ENCODE measurements at places on chromosomes 4 and X. TPM values are rescaled to one million over a fixed set of nuclear protein-coding genes. Genes with fewer than 3 reads are reported as not detected.

GRCh38 chrX:131762802-131763234, 218.9 kb downstream of the OR13H1 start:
- no peak for DNase-seq
- no peaks in the 10 kb centered on the region for H3K4me1 ChIP-seq
- no peaks in the 10 kb centered on the region for H3K27me3 ChIP-seq
- peak overlapping the region; percentile 60 for H3K4me3 ChIP-seq
- peak overlapping the region; percentile 43 for H3K27ac ChIP-seq

The ENPP6 gene
- total RNA-seq = not detected

- no peaks in the 10 kb centered on the region for H3K4me1 ChIP-seq
- no peaks in the 10 kb centered on the region for H3K36me3 ChIP-seq
- H3K27ac ChIP-seq = no peak overlapping the region
- no peaks in the 10 kb centered on the region for H3K27me3 ChIP-seq
- no peak for DNase-seq
Measured at GRCh38 chr4:141216002-141216761, 4.5 kb upstream of the ZNF330 start.

- no peak for DNase-seq
- H3K36me3 ChIP-seq = no peaks in the 10 kb centered on the region
- no peaks in the 10 kb centered on the region for H3K27me3 ChIP-seq
- H3K27ac ChIP-seq = no peak overlapping the region
- no peak overlapping the region for H3K4me3 ChIP-seq
Measured at GRCh38 chr4:4332529-4332928, 42.5 kb downstream of the ZBTB49 start.

DNA sequence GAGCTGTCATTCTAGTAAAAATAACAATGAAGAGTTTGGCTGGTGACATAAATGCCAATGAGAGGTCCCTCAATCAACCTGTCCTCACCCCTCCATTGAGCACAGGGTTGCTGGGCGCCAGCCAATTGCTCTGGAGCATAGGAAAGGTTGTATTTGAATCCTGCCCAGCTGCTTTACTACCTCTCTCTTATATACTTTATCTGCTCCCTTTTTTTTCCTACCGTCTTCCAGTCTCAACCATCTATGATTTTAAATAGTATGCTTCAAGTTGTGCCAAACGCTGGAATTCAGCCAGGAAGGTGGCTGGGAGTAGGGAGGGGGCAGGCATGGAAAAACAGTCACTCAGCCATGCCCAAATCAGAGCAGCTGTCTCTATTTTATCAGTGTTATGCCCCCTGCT, 153.8 kb downstream of the NR3C2 start:
- H3K27ac ChIP-seq = no peak overlapping the region
- H3K36me3 ChIP-seq = no peaks in the 10 kb centered on the region
- H3K27me3 ChIP-seq = no peaks in the 10 kb centered on the region

- no peak overlapping the region for H3K27ac ChIP-seq
- no peak for DNase-seq
- H3K4me3 ChIP-seq = no peak overlapping the region
- no peaks in the 10 kb centered on the region for H3K4me1 ChIP-seq
- no peaks in the 10 kb centered on the region for H3K27me3 ChIP-seq
- no peaks in the 10 kb centered on the region for H3K36me3 ChIP-seq
Measured at GRCh38 chr4:120466429-120466828, 399.8 kb upstream of the MAD2L1 start.

The TRIM2 gene
- total RNA-seq = 33.3 TPM

- DNase-seq = peak; percentile 88
- H3K36me3 ChIP-seq = no peaks in the 10 kb centered on the region
- peak within 1 kb of the TSS; percentile 99 for H3K4me3 ChIP-seq
- peak within 1 kb of the TSS; percentile 92 for H3K27ac ChIP-seq
- peaks cover 22% of the 10 kb centered on the region for H3K4me1 ChIP-seq
Measured at GRCh38 chr4:158768555-158769174, at the start of gene FNIP2. TSS of gene FNIP2 (plus strand) at chr4:158769026. CDS start at chr4:158769213, 187 bp downstream.

DNA sequence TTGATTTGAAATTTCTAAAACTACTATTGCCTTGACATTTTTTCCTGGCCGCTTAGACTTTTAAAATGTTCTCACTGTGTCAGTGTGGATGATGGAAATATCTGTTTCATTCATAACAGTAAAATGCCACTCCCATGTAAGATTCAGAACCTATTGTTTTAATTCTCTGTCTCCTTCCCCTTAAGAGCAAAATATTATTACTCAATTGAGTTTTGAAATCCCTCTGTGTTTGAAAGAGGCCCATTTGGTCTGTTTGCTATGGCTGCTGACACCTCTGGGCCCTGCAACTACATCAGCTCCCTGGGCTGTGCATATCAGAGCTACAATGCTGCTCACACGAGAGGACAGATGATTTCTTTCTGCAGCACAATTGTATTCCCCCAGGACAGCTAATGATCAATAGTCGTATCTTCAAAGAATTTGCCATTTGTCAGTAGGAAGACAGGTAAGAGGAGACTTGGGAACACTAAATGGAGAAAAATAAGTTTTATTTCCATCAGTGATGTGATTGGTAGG, 388.0 kb upstream of the GALNT7 start:
- H3K4me1 ChIP-seq = no peaks in the 10 kb centered on the region
- H3K27ac ChIP-seq = no peak overlapping the region
- DNase-seq = no peak
- no peak overlapping the region for H3K4me3 ChIP-seq

The TMSB15C gene
- total RNA-seq = 0.11 TPM

The SMIM14 gene
- total RNA-seq = 48.2 TPM

DNA sequence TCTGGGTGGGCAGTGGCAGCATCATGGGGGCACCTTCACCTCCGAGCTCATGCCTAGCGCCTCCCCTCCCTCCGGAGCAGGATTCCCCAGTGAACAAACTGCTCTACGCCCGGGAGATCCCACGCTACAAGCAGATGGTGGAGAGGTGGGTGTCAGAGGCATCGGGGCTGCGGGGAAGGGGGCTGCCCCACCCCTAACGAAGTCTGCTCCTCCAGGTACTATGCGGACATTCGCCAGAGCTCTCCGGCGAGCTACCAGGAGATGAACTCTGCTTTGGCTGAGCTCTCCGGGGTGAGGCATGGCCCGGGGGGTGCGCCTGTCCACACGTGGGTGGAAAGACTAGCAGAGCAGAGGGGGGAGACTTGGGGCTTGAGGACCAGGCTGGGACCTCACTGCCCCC, 2.7 kb upstream of the SRPK3 start:
- no peaks in the 10 kb centered on the region for H3K36me3 ChIP-seq
- DNase-seq = no peak
- no peaks in the 10 kb centered on the region for H3K4me1 ChIP-seq
- H3K4me3 ChIP-seq = no peak overlapping the region
- no peaks in the 10 kb centered on the region for H3K27me3 ChIP-seq
- H3K27ac ChIP-seq = no peak overlapping the region

The AR gene
- total RNA-seq = 16.3 TPM

GRCh38 chrX:134718966-134719317, 60.7 kb upstream of the PLAC1 start:
- H3K36me3 ChIP-seq = no peaks in the 10 kb centered on the region
- H3K4me3 ChIP-seq = no peak overlapping the region
- no peak overlapping the region for H3K27ac ChIP-seq
- H3K27me3 ChIP-seq = no peaks in the 10 kb centered on the region

The SYTL5 gene
- total RNA-seq = not detected

GRCh38 chrX:41198410-41198809, 113.2 kb downstream of the USP9X start:
- H3K4me3 ChIP-seq = no peak overlapping the region
- no peaks in the 10 kb centered on the region for H3K4me1 ChIP-seq
- H3K36me3 ChIP-seq = peaks cover 47% of the 10 kb centered on the region
- H3K27me3 ChIP-seq = no peaks in the 10 kb centered on the region
- H3K27ac ChIP-seq = no peak overlapping the region

- no peak overlapping the region for H3K4me3 ChIP-seq
- DNase-seq = no peak
- H3K27me3 ChIP-seq = no peaks in the 10 kb centered on the region
- no peaks in the 10 kb centered on the region for H3K4me1 ChIP-seq
Measured at GRCh38 chr4:37918653-37919052, 27.8 kb downstream of the TBC1D1 start.

The RS1 gene
- total RNA-seq = not detected

DNA sequence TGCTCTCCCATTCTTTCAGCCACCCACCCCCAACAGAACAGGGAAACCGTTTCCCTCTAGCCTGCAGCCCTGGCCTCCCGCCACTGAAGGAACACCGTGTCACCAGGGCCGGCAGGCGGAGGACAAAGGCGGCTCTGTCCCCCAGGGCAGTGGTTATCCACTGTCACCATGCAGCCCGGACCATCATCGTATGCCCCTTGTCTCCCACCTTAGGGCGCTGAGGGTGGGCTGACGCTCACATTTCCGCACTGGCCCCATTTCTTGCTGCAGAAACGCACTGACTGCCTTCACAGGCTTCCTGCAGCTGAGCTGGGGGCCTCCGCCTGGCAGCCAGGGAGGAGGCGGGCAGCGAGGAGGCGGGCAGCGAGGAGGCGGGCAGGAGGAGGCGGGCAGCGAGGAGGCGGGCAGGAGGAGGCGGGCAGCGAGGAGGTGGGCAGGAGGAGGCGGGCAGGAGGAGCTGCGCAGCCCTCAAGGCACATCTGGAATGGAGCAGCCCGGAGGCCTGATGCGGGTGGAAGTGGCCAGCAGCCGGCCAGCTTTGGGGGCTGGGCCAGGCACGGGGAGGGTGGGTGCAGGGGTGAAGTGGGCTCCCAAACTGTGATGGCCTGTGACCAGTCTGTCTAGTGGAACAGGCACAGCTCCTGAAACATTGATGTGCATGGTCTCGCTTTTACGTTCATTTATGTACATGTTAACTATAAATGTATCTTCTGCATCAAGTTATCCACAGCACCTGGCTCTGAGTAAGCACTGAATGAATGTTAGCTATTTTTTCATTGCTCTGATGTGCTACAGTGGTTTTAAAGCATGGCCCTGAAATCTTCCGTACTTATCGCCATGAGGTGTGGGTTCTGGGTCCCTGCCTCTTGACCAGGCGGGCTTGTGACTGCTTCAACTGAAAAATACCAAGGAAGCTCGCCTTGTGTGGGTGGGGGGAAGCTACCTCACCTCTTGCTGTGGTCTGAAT, 20.6 kb upstream of the KIAA0232 start:
- H3K27me3 ChIP-seq = no peaks in the 10 kb centered on the region
- no peak overlapping the region for H3K27ac ChIP-seq
- no peak overlapping the region for H3K4me3 ChIP-seq
- no peak for DNase-seq

GRCh38 chrX:25015486-25016360, at the start of gene ARX:
TSS of gene ARX (minus strand) at chrX:25015965. CDS start at chrX:25015737, 228 bp downstream.
- H3K27me3 ChIP-seq = peaks cover 25% of the 10 kb centered on the region
- DNase-seq = no peak
- peaks cover 3% of the 10 kb centered on the region for H3K4me1 ChIP-seq
- no peaks in the 10 kb centered on the region for H3K36me3 ChIP-seq

The ZNF185 gene
- total RNA-seq = not detected

GRCh38 chrX:155819966-155820491, 61.1 kb upstream of the VAMP7 start:
- no peak overlapping the region for H3K4me3 ChIP-seq
- no peaks in the 10 kb centered on the region for H3K36me3 ChIP-seq
- DNase-seq = no peak
- no peaks in the 10 kb centered on the region for H3K27me3 ChIP-seq
- H3K4me1 ChIP-seq = no peaks in the 10 kb centered on the region

- no peak overlapping the region for H3K27ac ChIP-seq
- no peaks in the 10 kb centered on the region for H3K27me3 ChIP-seq
- H3K4me1 ChIP-seq = no peaks in the 10 kb centered on the region
- no peaks in the 10 kb centered on the region for H3K36me3 ChIP-seq
- no peak overlapping the region for H3K4me3 ChIP-seq
- no peak for DNase-seq
Measured at GRCh38 chrX:41382714-41383645, 49.0 kb downstream of the DDX3X start.

The CXCL11 gene
- not detected for total RNA-seq

- no peak overlapping the region for H3K4me3 ChIP-seq
- H3K27me3 ChIP-seq = no peaks in the 10 kb centered on the region
- H3K4me1 ChIP-seq = no peaks in the 10 kb centered on the region
- no peaks in the 10 kb centered on the region for H3K36me3 ChIP-seq
- H3K27ac ChIP-seq = no peak overlapping the region
Measured at GRCh38 chrX:3690140-3690539, 23.3 kb downstream of the PRKX start.

The SHROOM4 gene
- 25.3 TPM for total RNA-seq

GRCh38 chr4:138299881-138300280, 57.7 kb upstream of the SLC7A11 start:
- no peaks in the 10 kb centered on the region for H3K27me3 ChIP-seq
- H3K36me3 ChIP-seq = no peaks in the 10 kb centered on the region
- no peak for DNase-seq

DNA sequence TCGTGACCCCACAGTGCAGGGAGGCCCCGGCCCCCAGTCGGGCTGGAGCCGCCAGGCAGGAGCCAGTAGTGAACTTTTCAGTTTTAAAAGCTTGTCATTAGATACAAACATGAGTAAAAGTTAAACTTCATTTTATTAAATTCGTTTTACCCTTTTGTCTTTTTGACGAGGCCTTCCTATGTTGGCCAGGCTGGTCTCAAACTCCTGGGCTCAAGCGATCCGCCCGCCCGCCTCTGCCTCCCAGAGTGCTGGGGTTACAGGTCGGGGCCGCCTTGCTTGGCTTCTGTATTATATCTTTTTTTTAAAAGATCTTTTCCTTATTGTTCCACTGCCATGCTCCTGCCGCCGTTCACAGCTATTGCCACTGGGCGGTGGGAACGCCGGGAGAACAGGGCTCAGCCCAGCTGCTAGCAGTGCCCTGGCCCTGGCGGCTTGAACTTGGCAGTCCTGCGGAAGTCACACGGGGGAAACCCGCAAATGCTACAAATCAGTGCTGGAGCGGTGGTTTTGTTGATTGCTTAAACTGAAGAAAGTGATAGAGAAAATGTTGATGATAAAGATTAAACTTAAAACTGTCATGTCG, 968 bp upstream of the NELFA start:
- no peaks in the 10 kb centered on the region for H3K27me3 ChIP-seq
- H3K4me3 ChIP-seq = peak overlapping the region; percentile 98
- H3K27ac ChIP-seq = peak overlapping the region; percentile 96
- DNase-seq = peak; percentile 79
- H3K36me3 ChIP-seq = no peaks in the 10 kb centered on the region
- H3K4me1 ChIP-seq = peaks cover 2% of the 10 kb centered on the region

The TLR1 gene
- 1.1 TPM for total RNA-seq

- no peaks in the 10 kb centered on the region for H3K4me1 ChIP-seq
- no peaks in the 10 kb centered on the region for H3K36me3 ChIP-seq
- H3K27me3 ChIP-seq = no peaks in the 10 kb centered on the region
- H3K4me3 ChIP-seq = no peak overlapping the region
- H3K27ac ChIP-seq = no peak overlapping the region
Measured at GRCh38 chr4:13344216-13344615, 139.9 kb downstream of the RAB28 start.

The CENPI gene
- not detected for total RNA-seq

The SUPT20HL1 gene
- total RNA-seq = 1.7 TPM

The PAGE2 gene
- total RNA-seq = not detected

The KIAA0232 gene
- 15.9 TPM for total RNA-seq

GRCh38 chr4:52585379-52585778, 73.7 kb downstream of the USP46 start:
- no peak overlapping the region for H3K4me3 ChIP-seq
- no peaks in the 10 kb centered on the region for H3K27me3 ChIP-seq
- DNase-seq = no peak
- no peaks in the 10 kb centered on the region for H3K36me3 ChIP-seq
- peaks cover 16% of the 10 kb centered on the region for H3K4me1 ChIP-seq
- peak overlapping the region; percentile 30 for H3K27ac ChIP-seq

GRCh38 chrX:70046978-70047377, 2.8 kb downstream of the AWAT2 start:
- no peaks in the 10 kb centered on the region for H3K27me3 ChIP-seq
- H3K4me1 ChIP-seq = no peaks in the 10 kb centered on the region
- DNase-seq = no peak
- no peak overlapping the region for H3K27ac ChIP-seq
- no peaks in the 10 kb centered on the region for H3K36me3 ChIP-seq

Measured in ascending aorta (tissue), 2 donors.